ENCODE measurements at places on chromosomes 3 and 15.

DNA sequence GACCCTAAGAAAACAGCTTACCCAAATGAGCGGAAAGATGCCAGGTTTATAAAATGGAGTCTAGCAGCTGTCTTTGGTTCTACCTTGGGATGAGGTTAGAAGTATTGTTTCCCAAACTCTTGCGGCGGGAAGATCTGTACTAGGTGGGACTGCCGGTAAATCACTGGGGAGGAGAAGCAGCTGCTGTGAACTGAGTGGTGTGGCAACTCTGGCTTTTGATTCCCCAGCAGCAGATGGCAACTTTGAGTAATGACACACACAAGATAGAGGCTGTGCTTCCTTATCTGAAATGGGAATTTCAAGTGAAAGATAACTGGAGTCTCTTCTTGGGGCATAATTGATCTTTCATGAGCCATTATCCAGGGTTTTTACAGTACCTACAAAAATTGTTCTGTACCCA lies 184.9 kb downstream of the ATG7 start:
- DNase-seq, result no peak

GRCh38 chr3:55207744-55208143 lies 279.4 kb downstream of the WNT5A start:
- DNase-seq, result no peak

- no peak for DNase-seq
Observed at GRCh38 chr3:171508676-171509075, 48.5 kb upstream of the TNIK start.

- no peak for DNase-seq
Observed at GRCh38 chr3:124441766-124442165, 288.5 kb upstream of the UMPS start.

GRCh38 chr15:88989578-88989977 lies 76.4 kb upstream of the MFGE8 start:
- DNase-seq, result no peak

DNA sequence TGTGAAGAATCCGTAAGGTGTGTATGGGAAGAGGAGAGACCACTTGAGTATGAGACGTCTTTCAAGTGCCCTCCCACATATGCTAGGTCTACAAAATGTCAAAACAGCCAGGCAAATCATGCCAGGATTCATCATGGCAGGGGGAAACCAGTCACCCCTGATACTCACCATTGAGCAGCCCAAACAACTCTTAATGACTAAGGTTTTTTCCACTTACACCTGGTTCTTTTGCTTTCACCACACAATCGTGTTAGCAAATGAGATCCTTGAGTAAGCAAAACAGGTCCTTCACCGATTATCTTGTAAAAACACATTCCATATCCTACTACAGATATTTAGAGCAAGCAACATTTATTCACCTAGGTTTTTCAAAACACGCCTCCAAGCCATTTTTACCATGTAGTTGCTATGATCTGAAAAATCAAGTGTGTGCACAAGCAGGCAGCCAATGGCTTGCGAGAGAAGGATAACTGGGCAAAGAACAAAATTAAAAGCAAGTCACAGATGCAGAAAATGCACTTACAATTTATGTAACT lies 177.5 kb upstream of the LPP start:
- DNase-seq, result no peak

GRCh38 chr3:150345021-150345538 lies 63.0 kb upstream of the TSC22D2 start:
- DNase-seq, result no peak

DNA sequence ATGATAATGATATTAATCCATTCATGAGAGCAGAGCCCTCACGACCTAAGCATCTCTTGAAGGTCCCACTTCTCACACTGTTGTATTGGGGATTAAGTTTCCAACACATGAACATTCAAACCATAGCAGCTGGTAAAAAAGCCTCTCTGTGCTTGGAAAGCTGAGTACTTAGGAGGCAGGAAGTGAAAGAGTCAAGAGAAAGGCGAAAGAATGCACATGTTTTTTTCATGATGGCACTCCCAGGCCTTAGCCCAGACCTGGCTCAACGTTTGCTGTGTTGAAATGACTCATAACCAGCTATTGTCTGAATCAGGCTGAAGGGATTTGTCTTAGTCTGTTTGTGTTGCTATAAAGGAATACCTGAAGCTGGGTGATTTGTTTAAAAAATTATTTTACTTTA lies 84.4 kb upstream of the RGMA start:
- DNase-seq, result no peak

- DNase-seq, result no peak
Observed at GRCh38 chr3:192929146-192929545, 11.5 kb upstream of the MB21D2 start.

DNA sequence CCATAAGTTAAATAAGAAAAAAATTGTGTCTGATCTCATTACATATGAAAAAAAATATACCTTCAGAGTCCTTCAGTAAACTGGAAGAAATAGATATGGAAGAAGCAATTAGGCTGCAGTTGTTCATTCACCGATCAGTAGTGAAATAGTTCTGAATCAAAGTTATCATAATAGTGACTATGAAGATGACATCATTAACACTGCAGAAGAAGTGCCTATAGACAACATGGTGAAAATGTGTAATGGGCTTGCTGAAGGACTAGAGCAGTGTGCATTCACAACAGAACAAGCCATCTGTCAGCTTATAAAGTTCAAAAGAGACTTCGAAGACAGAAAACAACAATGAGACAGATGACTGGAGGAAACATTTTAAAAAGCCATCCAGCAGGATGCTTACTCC lies 144.5 kb downstream of the NAALADL2 start:
- DNase-seq, result no peak

GRCh38 chr3:112640930-112641801 lies at the start of gene CCDC80:
Gene CCDC80, minus strand, starts transcription at chr3:112641143. Its CDS starts 1,238 bp downstream, at chr3:112639905.
- no peak for DNase-seq

- DNase-seq, result no peak
Observed at GRCh38 chr3:46874430-46874829, 3.1 kb upstream of the PTH1R start.

- peak; percentile 39 for DNase-seq
Observed at GRCh38 chr3:98556164-98557130, 24.7 kb downstream of the GPR15 start.

DNA sequence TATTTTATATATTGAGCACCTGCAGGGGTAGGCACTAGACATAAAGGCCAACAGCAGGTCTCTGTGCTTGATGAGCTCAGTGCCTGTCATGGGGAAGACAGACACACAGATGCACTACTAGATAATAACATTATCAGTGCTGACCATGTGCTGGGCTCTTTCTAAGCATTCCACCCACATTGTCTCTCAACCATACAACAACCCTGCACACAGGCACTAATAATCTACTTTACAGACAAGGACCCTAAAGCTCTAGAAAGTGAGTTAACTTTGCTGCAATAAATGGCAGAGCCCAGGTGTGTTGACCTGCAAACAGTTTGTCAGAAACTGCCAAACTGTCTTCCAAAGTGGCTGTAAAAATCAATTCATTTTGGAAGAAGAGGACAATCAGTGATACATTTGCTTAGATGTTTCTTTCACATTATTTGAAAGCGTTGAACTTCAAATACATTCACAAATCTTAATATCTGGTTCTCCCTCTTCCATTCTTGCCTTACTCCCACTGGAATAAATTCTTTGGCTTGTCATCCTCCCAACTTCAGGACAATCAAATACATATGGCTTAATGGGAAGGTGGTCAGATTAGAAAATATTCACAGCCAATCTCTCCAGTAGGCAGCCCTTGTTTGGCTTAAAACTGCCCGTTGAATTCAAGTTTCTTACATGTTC lies 11.0 kb upstream of the PP2D1 start:
- DNase-seq, result no peak

- no peak for DNase-seq
Observed at GRCh38 chr3:111782447-111782782, 76.7 kb upstream of the PHLDB2 start.

DNA sequence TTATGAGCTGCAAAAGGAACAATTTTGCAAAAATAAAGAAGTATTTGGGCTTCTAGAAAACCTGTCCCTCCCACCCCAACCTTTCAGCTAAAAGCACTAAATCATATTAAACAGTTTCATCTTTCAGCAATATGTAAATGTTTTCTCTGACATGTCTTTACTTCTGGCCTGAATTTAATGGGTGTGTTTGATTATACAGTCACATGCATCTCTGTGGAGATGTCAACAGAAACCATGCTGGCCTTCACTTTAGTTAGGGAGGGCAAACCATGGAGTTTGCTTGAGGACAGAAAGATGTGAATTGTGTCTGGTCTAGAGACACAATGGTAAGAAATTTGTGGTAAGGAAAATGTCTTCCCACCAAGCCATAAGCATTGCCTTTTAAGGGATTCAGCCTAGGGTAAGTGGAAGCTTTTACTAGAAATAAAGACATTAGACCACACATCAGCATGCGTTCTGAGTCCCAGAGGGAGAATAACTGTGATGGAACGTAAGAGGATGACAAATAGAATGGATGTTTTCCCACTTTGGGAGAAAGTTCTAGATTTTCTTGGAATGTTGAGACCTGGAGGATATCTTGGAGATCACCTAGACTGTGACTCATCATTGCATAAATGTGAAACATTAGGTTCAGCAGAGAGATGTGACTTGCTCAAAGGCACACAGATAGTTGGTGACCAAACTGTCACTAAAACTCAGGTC lies 68.9 kb downstream of the ST8SIA2 start:
- DNase-seq, result no peak

DNA sequence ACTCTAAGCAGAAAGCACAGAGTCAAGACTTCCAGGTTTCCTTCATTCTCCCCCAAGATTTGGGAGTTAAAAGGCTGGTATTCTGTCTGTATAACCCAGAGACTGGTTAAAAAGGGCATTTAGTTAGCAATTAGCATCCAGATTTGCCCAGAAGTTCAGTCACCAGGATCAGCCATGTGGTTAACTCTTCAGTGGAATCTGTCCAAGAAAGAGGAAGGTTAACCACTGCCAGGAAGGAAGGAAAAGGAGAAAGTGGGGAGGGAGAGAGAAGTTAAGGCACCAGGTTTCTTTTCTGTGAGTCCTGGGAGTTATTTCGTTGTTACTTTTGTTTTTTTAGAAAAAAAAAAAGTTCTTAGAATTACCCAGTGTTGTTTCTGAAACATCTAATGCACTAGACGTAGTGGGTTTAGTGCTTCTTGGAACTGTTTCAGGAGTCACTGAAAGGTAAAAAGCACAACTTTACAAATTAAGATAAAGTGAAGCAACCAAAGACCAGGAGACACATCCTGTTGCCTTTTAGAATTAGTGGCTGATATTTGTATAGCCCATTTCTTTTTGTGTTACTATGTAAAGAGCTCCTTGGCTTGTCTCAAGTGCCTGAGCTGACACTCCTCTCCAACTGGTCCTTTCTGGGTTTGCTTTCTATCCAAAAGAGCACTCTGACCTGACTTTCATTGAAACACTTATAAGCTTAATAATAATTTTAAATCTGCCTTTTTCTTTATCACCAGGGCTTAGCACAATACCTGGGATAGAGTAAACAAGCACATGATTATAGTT lies 128.6 kb downstream of the ABI3BP start:
- no peak for DNase-seq

DNA sequence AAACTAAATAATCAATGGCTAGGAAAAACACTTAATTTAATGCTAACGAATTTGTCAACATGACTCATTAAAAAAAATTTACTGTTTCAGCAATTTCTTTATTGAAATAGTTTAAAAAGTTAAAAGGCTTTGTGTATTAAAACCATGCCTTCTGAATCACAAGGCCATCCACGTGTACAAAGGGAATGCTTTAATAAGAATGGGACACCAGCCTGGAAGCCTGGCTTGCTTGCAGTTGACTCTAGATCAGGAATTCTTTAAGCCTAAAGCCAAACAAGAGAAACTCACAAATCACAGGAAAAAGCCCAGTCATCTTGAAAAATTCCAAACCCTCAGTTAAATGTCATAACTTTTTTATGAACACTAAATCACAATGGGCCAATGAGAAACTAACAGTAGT lies 137.6 kb downstream of the PEAK1 start:
- no peak for DNase-seq

Data from activated T-cell treated with anti-CD3 and anti-CD28 coated beads, Interleukin-2, amount 50 U/mL, for 1 hour (primary cell).